ENCODE measurements at places on chromosomes 7 and 10.

DNA sequence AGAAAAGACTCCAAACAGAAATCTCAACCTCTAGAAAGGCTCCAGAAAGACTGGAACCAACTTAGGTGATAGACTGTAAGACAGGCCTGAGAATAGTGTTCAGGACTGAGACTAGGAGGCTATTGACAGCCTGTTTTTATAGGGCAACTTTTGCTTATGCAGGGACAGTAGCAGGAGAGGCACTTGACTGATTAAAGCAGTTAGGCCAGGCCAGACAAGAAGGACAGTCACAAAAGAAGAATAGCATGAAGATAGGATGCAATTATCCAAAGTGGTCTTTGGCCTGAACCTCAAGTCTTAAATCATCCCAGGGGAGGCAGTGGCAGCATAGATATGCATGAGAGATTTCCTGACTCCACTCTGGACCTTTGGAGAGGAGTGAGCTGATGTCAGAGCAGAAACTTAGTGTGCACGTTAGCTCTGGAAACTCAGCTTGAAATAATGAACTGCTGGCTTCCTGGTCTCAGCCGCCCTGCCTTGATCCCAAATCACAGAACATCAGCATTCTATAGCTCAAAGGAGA, 290.6 kb downstream of the SORCS3 start:
- no peak for DNase-seq

DNA sequence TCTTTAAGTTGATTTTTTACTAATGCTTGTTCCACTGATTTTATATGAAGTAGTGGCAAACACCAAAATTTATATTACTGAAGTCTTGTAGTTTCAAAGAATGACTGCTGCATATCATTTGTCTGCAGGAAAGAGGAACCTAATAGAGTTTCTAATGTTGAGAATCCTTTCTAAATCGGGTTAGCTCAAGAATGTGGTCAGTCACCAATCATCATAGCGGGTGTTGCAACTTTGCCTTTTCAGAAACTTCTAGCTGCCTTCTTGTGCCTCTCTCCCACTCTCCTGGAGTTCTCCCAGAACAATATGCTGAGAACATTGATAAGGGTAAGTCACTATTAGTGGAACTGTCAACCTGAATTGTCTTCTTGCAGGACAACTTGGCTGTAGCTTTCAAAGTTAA, 524.8 kb upstream of the SORCS1 start:
- no peak for DNase-seq

- DNase-seq, result no peak
Measured at GRCh38 chr10:126687121-126687606, 16.7 kb upstream of the C10orf90 start.

DNA sequence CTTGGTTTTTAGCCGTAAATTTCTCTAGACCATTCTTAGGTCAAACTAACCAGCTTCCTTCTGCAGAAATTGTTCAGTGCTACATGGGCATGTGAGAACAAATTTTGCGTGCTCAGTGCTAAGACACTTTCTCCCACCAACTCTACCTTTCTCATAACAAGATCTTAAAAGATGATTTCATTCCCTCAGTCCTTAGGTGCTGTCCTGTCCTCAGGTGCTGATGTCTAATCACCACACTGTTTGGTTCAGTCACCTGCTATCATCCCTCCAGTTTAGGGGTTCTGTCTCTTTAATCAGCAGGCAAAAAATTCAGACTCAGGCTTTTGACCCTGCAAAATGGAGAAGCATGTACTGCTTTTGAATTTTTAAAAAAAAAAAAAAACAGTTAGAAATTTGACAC, 227.5 kb upstream of the YAE1 start:
- DNase-seq, result no peak

DNA sequence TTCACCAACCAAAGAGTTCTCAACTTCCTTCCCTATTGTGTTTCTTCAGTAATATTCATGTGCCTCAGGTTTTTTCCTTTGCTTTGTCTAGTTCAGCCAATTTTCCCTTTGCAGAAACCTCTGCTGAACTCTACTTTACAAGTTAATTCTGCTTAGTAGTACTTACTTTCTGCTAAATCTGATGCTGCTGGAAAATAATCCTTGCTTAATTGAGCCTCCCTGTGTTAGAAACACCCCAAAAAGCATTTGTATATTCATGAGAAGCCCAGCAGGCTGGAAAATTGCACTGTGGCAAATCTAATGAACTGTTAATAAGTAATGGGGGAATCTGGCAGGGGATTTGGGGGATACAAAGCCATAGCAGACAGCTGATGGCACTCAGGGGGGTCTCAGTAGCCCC, 78.5 kb downstream of the CDCA7L start:
- DNase-seq, result no peak

- no peak for DNase-seq
Measured at GRCh38 chr10:102656791-102657371, 12.6 kb downstream of the TRIM8 start.

DNA sequence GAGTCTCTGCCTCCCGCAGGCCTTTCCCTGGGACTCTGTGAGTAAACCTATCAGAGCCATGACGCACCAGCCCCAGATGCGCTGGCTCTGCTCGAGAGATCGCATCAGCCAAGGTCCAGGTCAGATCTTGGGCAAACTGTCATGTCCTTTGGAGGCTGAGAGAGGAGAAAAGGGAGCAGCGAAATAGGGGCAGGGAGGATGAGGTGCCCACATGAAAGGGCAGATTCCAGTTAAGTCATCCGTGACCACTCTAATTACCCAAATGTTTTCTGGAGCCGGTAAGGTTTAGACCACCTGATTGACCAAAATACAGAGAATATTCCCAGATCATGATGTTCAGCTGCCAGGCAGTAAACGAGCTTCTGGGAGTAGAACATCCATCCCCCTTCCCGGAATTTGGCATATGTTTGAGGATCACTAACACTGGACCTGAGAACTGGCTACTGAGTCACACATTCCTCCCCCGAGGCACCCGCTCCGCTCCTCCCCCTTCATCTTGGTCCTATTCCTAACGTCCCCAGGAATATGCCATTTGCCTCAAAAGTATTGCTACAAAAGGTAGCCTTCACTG, 88.0 kb downstream of the FGFR2 start:
- no peak for DNase-seq

GRCh38 chr7:88669913-88670312, 89.6 kb upstream of the ZNF804B start:
- no peak for DNase-seq

DNA sequence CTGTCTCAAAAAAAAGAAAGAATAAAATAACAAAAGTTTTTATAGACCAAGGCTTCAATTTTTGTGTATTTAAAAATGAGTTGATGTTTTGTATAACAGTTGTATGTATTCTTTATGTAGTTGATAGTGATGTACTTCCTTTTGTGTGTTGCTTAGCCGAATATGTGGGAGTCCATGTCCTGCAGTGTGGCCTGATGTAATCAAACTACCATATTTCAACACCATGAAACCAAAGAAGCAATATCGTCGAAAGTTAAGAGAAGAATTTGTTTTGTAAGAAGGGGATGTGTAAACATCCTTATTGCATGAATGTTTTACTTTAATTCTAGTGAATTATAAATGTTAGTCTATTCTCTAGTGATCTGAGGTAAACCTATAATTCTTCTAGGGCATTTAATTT, 56.6 kb downstream of the MPLKIP start:
- no peak for DNase-seq

DNA sequence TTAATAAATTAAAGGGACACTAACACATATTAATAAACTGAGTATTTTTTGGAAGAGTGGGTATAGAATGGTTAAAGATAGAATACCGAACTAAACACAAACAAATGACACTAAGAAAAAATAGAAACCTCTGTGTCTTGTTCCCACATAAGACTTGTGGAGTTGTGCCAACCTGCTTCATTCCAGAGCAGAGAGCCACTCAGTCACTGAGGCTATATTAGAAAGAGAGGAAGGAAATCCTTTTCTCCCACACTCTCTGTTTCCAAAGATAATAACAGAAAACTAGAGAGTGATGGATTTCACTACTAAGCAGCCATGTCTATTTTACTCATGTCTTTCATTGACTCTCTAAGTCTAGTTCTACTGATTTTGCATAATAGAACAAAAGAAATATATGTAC, 26.0 kb downstream of the CTNNA3 start:
- DNase-seq, result no peak

GRCh38 chr7:422191-422885, 97.3 kb downstream of the PDGFA start:
- no peak for DNase-seq

GRCh38 chr10:23390809-23391208, 46.2 kb upstream of the C10orf67 start:
- no peak for DNase-seq

- DNase-seq, result no peak
Measured at GRCh38 chr7:7002418-7003062, 176.5 kb upstream of the CCZ1B start.

DNA sequence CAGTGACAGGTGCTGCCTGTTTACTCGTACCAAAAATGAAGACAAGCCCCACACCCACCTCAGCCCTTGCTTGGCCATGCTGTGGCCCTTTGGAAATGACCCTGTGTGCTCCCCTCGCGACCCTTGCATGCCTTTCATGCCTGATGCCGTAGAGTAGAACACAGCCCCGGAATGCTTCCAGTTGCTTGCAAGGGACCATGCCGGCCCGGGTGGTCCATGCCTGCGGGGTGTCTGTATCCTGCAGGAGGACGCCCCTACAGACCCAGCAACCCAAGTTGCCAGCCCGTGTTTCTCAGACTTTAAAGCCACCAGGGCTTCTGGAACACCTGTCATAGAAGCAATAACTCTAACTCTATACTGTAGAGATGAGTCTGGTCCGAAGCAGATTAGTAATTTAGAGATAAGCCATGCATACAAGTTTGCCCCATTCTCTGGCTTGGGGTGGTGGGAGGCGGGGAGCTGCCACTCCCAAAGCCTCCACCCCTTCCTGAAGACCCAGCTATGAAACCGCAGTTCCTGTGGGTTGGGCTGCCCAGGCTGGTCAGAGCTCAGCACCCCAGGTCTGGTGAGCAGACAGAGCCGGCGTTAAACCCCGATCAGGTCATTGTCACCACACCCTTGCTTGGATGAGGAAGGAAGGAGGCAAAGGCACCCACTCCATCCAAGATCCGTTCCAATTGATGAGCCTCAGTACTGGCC, 143.5 kb downstream of the ADCY1 start:
- no peak for DNase-seq

Measured in T-helper 22 cell (primary cell).